ENCODE measurements at places on chromosomes 12 and 14. TPM values are rescaled to one million over a fixed set of nuclear protein-coding genes. Genes with fewer than 3 reads are reported as not detected.
A peak's percentile ranks its signal among the peaks of the same experiment; 100 is the strongest.

- DNase-seq = no peak
These were observed 190.8 kb upstream of the ARHGAP5 start for GRCh38 chr14:31886156-31886835.

Gene PSEN1
- 67.1 TPM for polyA plus RNA-seq

DNA sequence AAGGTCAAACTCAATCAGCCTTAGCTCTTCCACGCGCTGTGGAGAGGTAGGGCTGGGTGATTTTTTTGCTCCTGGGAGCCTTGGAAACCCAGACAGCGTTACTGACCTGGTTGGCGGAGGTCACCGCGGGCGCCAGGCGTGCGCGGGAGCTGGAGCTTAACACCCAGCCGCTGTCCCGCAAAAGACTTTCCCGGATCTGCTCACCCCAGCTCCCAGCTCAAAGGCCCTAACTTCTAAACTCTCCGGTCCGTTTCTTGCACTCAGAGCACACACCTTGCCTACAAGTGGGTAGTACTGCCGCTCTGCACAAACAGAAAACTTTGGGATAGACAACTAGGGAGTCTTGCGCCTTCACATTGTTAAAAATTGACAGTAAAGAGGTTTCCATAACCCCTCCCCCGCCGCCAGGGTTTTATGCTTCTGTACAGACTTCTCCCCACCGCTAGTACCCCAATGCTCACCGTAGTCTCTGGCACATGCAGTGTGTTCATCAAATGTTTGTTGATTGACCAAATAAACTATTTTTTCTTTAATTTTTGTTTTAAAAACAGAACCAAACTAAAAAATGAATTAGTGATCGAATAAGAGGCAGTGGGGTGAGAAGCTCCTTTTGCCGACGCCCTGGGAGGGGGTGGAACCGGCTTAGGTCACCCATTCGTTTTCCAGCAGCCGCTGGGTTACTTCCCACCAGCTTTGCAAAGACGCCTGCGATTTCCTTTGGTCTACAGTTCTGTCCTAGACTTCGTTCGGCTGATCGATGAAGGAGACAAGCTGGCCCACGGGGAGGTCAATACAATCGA is 12.7 kb upstream of the TBX3 start:
- DNase-seq = no peak

DNA sequence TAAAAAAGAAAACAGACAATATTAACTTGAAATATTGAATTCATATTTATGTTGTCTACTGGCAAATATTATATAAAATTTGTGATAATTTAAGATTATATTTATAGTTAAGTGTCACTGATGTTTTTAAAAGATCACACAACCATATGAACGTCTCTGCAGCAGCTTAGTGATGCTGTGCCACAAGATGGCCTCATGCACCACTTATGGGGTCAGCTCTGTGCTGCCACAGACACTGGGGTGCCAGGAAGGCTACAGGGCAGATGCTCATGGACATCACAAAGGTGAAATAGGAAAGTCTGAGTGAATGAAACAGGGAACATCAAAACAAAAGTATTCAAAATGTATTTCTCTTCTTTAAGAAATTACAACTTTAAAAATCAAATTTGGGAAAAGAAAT is 13.1 kb downstream of the ATXN3 start:
- DNase-seq = no peak

Gene DLGAP5
- polyA plus RNA-seq = 31.1 TPM

DNA sequence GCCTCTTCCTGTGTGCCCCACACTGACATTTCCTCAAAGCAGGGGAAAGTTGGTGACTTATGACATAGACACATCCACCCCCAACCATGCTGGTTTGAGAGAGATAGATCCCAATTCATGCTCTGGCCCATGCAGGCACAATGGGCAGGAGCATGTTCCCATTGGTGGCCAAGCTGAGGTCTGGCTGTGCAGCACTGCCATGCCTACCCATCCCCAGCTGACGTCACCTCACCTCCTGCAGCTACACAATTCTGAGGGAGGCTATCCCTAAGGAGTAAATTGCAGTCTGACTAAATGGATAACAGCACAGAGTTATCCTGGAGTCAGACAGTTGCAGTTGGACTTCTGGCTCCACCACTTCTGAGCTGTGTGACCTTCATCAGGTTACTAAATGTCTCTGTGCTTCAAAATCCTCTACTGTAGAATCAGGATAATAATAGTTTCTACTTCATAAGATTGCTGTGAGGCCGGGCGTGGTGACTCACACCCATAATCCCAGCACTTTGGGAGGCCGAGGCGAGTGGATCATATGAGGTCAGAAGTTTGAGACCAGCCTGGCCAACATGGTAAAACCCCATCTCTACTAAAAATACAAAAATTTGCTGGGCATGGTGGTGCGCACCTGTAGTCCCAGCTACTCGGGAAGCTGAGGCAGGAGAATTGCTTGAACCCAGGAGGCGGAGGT is 323.9 kb downstream of the BCL11B start:
- DNase-seq = no peak

GRCh38 chr14:69910871-69911270 is 31.7 kb downstream of the SMOC1 start:
- DNase-seq = no peak

- no peak for DNase-seq
These were observed 26.1 kb downstream of the KMT5A start for GRCh38 chr12:123410041-123410412.

GRCh38 chr14:103576371-103577024 is 13.7 kb downstream of the COA8 start:
- peak; percentile 69 for DNase-seq

DNA sequence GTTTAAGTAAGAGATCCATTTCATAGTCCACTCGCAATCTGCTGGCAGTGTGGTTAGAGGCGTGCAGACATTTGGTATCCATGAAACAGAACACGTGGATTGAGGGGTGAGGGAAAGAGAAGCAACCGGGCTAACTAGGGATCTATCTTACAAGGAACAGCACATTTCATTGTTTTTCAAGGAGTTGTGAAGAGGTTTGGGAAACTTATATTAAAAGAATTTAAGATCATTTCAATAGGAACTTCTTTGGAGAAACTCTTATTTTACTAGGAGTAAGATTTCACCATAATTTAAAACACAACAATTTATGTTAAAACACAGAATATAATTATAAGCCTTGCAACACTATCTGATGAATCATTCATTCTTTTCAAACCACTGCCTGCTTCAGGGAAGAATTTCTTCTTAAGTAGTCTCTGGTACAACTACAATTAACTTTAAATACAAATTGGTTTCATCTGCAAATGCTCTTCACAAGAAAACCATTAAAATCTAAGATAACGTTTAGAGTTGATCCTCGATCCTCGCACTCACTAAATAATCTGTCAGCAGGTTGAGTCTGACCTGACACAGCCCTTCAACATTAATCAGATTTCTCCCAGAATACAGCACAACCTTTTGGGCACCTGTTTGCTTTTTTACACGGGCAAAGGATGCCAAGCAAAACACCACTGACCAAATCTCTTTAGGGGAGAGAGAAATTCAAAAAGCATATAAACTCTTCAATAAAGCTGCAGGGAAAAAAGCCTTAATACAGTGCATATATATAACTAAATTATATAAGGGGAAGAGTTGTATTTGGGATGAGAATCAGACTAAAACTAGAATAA is 27.3 kb downstream of the PPTC7 start:
- DNase-seq = no peak

GRCh38 chr14:97021001-97021400 is 223.8 kb downstream of the VRK1 start:
- DNase-seq = no peak

Gene KLHL33
- polyA plus RNA-seq = 0.90 TPM

- no peak for DNase-seq
These were observed 838.3 kb upstream of the NOVA1 start for GRCh38 chr14:27435923-27436670.

- no peak for DNase-seq
These were observed 66.2 kb downstream of the MARK3 start for GRCh38 chr14:103451401-103451800.

Gene CDCA4
- 18.2 TPM for polyA plus RNA-seq

DNA sequence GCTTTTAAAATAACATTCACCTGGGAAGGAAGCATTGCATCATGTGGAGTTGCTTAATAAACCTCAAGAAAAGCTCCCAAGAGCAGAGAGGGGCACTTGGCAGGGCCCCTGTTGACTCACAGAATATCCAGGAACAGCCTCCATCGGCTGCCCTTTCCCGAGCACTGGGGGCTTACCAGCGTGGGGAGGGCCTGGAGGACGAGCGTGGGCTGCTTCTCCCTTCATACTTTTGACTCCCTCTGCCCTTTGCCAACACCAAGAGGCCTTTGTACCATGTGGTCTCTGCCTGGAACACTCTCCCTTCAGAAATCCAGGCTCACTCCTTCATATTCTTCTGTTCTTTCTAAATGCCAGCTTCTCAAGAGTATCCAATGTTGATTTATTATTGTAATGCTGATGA is 492.1 kb upstream of the TMEM132C start:
- DNase-seq = no peak

DNA sequence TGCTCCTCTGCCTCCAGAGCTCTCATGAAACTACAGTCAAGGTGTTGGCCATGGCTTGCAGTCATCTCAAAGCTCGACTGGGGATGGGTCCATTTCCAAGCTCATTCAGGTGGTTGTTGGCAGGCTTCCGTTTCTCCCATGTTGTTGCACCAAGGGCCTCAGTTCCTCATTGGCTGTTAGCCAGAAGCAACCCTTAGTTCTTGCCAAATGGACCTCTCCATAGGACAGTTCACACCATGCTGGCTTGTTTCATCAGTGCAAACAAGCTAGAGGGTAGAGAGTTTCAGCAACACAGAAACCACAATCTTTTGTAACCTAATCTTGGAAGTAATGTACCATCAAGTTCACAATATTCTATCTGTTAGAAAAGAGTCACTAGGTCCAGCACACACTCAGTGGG is 22.7 kb upstream of the PPM1A start:
- no peak for DNase-seq

GRCh38 chr12:45388545-45388944 is 172.7 kb downstream of the ANO6 start:
- DNase-seq = no peak

- DNase-seq = no peak
These were observed 5.1 kb downstream of the SLC38A2 start for GRCh38 chr12:46367351-46368029.

Gene LRFN5
- polyA plus RNA-seq = 11.5 TPM

DNA sequence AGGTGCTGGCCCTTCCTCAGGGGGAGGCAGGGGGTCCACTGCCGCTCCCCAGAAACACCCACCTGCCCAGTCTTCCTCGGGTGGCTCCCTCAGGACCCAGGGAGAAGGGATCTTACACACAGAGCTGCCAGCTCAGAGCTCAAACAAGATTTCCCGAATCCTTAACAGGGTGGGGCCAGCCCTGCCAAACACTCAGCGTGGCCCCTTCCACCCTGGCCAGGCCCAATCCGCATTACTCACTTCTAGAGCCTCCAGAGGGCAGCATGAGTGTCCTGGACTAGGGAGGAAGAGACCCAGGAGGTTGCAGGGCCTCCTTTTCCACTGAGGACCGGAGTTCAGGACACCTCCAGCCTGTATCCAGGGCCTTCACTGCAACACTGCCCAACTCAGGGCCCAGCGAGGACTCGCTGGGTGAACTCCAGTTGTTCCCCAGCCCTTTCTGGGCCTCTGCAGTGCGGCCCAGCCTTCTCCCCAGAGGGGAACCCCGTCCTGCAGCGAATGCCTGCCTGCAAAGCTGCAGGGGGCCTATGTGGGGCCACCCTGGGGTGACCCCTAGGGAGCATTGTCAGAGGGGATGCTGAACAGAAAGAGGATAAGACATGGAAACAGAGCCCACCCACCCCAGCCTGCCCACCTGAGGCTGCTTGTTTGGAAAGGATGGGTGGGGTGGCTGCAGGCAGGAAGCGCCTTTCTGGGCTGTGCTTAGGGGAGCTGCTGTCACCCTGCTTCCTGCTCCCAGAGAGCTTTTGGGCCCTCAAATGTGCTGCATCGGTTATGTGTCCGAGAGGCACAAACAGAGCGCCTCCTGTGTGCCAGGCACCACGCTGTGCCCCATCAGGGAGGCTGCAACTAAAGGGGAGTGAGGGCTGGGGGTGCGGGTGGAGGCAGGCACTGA is 43.8 kb downstream of the CCNK start:
- DNase-seq = no peak

- no peak for DNase-seq
These were observed 23.9 kb downstream of the FAM181A start for GRCh38 chr14:93950948-93951634.

DNA sequence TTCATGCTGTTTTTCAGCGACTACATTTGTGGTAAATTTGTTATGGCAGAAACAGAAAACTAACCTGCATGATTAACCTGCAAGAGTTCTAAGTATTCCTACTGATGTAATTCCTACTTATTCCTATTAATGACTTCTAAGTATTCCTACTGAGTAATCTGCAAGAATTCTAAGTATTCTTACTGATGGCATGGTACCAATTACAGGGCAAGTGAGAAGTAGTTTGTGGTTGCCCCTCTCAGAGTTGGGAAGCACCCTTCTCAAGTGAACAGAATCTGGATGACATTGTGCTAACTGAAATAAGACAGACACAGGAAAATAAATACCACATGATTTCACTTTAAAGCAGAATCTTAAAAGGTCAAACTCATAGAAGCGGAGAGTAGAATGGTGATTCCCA is 100.9 kb upstream of the CPNE8 start:
- DNase-seq = no peak

DNA sequence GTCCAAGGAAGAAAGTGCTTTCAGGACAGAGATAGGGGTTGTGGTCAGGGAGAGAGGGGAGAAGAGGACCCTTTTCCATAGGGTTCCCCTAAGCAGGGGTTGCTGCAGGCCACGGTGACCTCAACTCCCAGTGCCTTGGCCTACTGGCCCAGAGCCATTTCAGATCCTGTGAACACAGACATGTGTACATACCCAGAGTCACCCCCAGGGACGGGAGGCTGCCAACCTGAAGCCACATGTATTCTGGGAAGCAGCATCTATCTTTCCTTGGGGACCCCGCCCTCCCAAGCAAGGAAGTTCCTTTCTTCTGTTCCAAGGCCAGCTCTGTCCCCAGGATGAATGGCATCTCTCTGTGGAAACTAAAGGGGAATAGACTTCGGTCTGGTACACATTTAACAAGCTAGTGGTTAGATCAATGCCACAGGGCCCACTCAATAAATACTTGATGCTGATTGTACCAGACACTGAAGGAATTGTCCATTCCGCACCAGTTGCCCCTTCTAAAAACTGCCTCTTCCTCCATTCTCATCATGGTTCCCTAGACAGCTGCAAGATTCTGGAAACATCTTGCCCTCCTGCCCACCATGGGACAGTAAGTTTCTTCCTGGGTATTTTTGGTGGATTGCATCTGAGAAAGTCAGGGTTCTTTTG is 25.2 kb upstream of the DGLUCY start:
- no peak for DNase-seq

Gene ACOT4
- polyA plus RNA-seq = 0.74 TPM

DNA sequence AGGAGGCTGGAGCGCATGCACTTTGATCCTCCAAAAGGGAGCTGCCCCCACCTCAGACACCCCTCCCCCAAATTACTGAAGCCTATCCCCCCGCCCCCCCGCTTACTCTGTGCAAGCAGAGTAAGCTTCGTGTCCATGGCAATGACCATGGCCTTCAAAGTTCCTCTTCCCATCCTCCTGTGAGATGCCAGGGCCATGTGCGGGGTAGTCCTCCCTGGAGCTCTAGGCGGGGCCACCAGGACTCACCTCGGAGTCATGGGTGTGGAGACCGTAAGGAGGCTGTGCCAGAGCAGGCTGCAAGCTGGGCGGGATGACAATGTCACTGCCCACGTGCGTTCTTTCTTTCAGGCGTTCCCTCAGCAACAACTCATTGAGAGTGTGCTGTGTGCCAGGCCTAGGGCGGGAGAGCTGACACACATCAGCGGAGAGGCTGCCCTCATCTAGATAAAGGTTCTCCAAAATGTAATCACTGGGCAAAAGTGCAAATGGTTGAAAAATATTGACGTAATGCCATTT is 66.8 kb downstream of the C14orf132 start:
- DNase-seq = no peak

Gene CGRRF1
- 38.9 TPM for polyA plus RNA-seq

- no peak for DNase-seq
These were observed 2.6 kb downstream of the BMP4 start for GRCh38 chr14:53953828-53954550.

Data from left renal pelvis (tissue), 4 donors.